ENCODE measurements at places on chromosomes 7 and 10.

DNA sequence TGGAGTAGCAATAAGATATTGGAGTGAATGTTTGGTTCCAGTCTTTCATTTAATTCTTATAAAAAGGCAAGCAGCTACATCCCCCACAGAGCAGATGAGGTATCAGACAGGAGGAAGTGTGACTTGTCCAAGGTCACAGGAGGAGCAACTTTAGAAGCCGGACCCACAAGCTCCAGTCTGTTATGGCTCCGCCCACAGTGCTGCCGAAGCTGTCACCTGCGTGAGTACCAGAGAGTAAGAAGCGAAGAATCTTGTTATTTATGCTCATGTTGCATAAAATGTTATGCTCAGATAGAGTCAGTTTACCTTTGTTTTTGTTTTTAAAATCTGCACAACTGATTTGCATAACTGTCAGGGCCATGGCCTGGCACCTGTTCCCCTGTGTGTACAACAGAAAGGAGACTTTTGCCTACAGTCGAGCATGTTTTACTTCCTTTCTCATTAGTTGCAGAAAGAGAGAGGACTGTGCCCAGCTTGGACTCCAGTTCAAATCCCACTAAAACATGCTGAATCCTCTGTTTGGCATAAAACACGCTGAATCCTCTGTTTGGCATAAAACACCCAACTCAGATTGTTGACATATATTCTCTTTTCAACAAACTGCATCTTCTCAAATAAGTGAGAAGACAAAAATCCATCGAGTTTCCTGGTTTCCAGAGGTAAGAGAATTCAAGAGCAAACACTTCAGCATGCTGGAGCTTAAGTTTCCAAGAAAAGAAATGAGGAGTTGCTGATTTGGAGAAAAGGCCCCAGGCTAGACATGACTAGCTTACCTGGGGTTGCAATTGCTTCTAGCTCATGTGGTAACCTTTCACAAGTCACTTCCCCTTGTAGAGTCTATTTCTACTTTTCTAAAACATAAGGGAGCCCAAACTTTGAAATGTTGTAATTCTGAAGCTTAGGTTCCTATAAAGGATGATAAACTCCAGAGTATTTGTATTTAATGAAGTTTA, 409.8 kb upstream of the ZMIZ1 start:
- no peak for DNase-seq

DNA sequence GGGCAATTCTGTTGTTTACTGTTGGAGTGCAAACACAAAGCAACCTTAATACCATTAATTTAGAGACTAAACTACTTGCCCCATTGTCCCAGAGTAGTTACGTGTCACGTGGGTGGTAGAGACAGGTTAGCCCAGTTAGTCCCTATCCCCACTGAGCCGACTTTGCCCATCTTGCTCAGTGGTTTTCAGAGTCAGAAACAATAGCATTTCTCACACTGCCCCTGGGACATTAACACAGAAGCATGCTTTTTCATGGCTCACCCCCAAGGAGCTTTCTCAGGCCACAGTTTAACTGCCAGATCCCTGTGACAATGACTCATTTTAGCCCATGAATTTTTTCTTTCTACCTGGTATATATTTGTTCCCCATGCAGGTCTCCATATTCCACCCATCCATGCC, 271.0 kb downstream of the POU6F2 start:
- no peak for DNase-seq

DNA sequence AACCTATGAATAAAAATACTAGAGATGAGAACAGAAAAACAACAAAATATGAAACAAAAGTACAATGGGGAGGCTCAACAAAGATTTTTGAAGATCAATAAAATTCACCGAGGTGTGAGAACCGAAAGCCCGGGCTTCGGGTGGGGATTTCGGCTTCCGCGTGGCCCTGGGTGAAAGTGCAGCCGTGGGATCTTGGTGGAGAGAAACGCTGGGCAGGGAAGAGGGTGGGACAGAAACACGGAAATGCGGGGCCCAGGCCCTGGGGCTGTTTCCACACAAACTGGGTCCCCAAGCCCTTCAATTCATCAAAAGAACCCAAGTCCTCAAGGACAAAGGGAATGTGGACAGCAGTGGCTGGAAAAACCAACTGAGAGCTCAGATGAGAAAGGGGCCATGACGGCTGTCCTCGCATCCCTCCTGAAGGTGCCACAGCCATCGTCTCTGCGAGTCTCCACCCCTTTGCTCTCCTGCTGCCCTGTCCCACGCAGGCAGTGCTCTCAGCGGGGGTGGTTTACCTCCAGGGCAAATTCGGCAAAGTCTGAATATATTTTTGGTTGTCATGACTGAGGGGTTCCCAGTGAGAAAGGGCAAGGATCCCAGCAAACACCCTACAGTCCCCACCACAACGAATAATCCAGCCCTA, 19.7 kb downstream of the FOXL3 start:
- DNase-seq, result no peak

DNA sequence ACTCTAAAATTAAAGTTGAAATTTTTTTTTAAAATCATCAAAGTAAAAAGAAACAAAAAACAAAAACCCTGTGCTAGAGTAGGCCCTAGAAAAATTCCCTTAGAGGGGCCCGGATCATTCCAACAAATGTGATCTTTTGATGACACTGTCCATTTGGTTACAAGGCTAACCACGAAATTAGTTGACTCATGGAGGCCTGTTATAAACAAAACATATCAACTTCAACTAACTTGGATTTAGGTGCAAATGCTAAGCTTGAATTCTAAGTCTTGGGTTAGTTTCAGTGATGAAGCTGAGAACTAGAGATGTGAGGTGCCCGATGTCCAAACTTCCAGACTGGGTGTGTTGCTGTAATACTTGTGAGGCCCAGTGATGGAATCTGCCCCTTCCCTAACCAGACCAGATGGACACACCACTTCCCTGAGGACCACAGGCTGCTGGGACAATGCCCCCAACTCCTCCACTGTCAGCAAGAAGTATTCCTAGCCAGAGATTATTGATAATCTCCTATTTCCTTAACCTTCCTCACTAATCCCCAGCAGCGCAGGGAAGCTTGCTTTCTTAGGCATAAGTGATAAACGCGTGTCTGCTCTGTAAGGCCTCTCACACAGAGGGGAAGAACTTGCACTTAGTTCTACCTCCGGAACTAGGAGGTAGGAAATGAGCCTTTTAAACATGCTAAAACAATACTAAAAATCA, 108.7 kb downstream of the RAPGEF5 start:
- no peak for DNase-seq

DNA sequence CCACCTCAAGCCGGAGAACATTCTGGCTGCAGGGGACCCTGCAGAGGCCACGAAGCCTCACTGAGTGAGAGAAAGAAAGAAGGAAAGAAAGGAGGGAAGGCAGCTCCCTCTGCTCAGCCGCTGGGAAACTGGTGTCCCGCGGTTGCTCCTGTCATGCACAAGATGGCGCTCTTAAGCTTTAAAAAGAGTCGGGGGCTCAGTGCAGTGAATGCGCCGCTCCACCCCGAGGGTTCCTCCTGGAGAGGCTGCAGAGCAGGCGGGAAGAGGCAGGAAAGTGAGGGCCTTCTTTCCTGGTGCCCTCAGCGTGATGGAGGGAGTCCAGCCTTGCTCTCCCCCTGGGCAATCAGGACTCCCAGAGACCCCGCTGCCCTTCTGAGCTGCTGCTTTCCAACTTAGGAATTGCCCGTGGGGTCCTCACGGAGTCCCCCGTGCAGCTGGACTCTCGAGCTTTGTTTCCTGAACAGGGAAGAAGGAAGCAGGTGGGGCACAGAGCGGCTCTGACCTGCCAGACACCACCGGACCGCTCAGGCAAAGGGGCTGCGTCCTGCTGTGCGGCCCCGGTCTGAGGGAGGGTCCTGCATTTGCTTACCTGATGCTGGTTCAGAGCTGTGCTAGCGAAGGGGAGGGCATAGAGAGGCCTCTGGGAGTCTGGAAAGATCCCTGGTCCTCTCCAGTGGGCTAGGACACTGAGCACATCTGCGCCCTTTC, 141.9 kb upstream of the MKI67 start:
- DNase-seq, result peak; percentile 62

- DNase-seq, result no peak
Observed at GRCh38 chr7:17434841-17435692, 136.6 kb downstream of the AHR start.

DNA sequence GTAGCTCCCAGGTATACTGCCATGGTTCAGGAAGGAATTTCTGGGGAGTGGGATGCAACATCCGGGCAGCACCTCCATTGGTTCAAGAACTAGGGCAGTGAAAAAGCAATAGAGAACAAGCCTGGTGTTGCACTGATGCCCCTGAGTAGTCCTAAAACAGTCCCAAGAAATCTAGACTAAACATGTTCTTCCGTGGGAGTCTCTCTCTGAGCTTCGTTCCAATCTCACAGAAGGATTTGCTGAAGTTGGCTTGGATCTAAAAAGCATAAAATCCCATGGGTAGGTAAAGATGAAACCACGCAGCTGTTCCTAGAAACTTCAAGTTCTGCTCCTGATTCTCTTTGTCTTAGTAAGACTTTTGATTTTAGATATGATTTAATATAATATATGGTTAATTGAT, 154.5 kb downstream of the PLXDC2 start:
- DNase-seq, result no peak

- DNase-seq, result no peak
Observed at GRCh38 chr10:52674474-52674873, 98.1 kb downstream of the MBL2 start.

- DNase-seq, result no peak
Observed at GRCh38 chr7:132377015-132377414, 199.3 kb downstream of the PLXNA4 start.

DNA sequence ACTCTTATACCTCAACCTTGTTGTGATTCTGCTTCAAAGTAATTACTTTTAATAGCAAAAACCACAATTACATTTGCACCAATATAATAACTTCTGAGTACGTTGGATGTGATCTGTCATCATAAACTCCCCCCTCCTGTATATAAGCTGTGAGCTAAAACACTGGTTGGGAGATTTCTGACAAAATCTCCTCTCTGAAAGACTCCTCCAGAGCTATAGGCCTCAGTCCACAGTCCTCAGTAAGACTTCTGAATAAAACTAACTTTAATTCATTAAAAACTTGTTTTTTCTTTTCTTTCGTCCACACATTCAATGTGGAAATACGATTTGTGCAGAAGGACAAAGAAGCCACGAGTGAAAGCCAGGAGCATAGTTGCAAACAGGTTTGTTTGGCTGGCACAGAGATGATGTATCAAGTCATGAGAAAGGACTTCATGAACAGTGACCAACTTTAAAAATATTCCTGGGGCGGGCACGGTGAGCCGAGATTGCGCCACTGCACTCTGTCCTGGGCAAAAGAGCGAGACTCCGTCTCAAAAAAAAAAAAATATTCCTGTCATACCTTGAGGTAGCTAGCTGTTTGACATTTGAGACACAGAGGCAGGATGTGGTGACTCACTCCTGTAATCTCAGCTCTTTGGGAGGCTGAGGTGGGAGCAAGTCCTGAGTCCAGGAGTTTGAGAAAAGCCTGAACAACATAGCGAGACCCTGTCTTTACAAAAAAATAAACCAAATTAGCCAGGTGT, 91.1 kb upstream of the ARHGAP21 start:
- no peak for DNase-seq

- DNase-seq, result no peak
Observed at GRCh38 chr7:152136686-152137085, 111.2 kb downstream of the GALNT11 start.

DNA sequence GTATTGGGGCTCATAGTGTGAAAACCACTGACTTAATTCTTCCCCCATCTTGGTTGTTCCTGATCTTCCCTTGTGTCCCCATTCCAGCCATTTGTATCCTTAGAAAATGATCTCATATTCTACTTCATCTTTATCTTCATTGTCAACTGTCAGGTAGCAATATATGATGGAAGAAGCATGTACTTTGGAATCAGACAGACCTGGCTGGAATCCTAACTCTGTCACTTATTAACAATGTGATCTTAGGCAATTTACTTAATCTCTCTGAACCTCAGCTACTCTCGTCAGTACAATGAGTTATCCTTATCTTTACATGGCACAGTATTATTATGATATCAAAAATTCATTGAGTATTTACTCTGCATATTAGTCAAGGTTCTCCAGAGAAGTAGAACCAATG, 10.1 kb downstream of the CFTR start:
- no peak for DNase-seq

DNA sequence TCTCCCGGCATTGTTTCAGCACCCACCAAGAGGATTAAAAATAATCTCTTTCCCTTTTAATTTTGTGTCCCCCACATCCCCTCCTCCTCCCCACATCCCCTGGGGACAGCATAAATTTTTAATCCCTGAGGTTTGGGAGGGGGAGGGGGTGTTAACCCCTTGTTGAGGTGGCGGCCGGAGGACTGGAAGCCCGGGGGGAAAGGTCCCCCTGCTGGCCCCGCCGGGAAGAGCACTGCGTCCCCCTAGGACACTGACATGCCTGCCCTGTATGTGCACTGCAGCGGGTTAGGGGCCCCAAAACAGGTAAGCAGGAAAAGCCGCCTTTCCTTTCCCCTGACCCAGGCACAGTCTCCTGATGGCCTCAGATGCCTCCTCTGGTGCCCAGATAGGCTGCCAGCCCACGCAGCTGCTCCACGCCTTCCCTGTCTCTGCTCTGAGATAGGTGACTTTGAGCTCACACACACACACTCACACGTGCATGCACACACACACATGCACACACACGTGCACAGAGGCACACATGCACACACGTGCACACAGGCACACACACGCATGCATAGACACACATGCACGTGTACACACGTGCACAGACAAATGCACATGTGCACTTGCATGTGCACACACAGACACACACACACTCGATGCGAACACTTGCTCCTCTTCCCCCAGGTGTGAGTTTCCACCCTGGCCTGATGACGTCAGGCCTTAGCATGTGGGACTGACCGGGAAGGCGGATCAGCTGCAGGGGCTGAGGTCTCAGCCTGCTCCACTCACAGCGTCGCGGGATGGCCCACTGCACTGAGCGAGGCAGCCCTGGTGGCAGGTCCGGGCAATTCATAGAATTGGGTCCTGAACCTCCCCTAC, 12.3 kb downstream of the CNPY1 start:
- peak; percentile 72 for DNase-seq

GRCh38 chr10:124691421-124692099, 52.6 kb downstream of the FAM53B start:
- no peak for DNase-seq

- no peak for DNase-seq
Observed at GRCh38 chr10:81007872-81008271, 470.2 kb downstream of the SH2D4B start.

DNA sequence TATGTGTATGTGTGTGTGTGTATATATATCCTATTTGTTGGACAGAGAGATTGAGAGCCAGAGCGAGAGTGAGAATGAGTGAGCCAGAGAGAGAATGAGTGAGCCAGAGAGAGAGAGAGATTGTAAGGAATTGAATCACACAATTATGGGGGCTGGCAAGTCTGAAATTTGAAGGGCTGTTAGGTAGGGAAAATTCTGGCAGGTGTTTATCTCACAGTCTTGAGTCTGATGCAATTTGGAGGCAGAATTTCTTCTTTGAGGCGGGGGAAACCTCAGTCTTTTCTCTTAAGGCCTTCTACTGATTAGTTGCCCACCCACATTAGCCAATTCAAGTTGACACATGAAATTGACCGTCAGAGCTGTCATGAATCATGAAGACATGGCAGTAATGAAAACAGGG, 41.0 kb upstream of the WASL start:
- DNase-seq, result no peak

DNA sequence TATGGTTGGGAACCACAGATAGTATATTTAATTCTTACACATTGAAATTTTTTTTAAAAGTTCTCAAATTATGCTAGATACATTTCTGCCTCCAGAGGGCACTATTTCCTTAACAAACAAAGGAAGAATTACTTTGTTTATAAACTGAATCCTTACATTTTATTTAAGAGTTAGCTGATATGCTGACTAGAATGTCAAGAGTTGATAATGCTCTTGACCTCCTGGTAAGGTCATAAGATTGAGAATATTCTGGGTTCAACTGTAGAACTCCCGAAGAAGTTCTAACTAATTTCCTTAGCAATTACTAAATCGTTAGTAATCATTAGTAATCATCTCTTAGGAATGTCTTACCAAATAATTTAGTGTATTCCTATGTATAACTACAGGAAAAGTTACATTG, 95.3 kb upstream of the CYP26C1 start:
- DNase-seq, result no peak
